Left cardiac atrium (tissue), 4 donors: ENCODE measurements at places on chromosomes 2 and 18. TPM values are rescaled to one million over a fixed set of nuclear protein-coding genes. Genes with fewer than 3 reads are reported as not detected.
A peak's percentile ranks its signal among the peaks of the same experiment; 100 is the strongest.

- no peak for DNase-seq
These were observed 15.7 kb upstream of the LYPD6 start for GRCh38 chr2:149314687-149315086.

- DNase-seq: no peak
These were observed 59.9 kb downstream of the PTPRM start for GRCh38 chr18:7626922-7627440.

- DNase-seq: no peak
These were observed 18.3 kb downstream of the RAB12 start for GRCh38 chr18:8627540-8627939.

DNA sequence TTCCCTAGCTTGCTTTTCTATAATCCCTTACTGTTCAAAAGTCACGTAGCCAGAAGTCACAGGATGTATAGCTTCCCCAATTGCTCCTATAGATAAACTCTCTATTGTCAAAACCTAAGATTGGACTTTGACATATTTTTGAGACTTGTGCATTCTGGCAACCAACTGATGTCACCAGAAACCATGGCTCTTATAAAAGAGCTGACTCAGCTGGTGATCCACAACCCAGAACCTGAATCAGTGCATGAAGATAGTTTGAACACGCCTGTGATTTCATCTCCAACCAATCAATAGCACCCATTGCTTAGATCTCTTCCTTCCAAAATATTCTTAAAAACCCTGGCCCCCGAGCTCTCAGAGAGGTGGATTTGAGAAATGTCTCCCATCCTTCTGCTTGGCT lies 639.9 kb upstream of the PIK3C3 start:
- no peak for DNase-seq

DNA sequence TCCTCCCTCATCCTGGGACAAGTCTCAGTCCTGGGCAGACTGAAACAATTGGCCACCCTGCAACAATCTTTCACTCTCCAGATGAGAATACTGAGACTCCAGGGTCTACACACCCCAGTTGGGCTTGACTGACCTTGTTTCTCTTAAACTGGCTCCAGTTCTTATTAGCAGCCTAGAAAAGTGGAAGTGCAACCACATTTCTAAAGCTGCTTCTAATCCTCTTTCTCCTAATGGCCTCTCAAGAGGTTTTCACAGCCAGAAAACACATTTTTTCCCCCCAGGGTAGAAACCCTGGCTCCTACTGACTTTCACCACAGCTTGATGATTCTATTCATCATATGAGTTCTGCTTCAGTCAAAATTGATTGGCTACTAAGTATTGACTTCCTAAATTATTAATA lies 45.8 kb downstream of the SLC4A5 start:
- DNase-seq: no peak

GRCh38 chr2:65731476-65731875 lies 299.1 kb upstream of the SPRED2 start:
- no peak for DNase-seq

DNA sequence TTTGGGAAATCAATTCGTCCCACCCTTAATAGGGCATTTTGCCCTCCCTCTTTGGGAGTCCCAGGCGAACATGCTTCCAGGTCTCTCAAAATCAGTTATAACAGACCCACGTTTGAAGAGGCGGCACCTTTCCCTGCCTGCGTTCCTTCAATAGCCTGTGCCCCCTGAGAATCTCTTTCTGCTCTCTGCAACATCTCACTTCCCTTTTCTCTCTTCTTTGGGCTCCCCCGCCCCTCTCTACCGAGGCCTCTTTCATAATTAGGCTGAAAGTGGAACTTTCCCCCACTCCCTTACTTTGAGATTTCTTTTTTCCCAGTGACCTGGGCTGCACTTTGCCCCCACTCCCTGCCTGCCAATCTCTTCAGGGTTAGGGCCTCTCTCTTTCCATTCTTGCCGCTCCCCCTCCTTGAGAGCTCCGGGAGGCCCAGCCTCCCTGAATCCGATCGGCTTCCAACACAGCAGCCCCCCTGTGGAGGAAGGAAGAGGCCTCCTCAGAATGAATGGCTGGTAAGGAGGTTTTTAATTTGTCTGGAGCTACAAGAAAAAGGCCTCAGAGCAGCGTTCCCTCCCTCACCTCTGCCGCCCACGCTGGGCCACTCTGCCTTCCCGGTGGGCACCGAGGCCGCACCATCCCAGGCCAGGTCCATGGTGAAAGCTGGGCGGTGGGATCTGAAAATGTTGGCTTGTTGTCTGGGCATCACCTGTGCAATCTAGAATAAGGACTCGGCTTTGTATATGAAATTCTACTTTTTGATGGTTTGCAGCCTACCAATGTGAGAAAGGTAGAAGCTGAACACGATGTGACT lies 162.6 kb upstream of the SIX3 start:
- no peak for DNase-seq

DNA sequence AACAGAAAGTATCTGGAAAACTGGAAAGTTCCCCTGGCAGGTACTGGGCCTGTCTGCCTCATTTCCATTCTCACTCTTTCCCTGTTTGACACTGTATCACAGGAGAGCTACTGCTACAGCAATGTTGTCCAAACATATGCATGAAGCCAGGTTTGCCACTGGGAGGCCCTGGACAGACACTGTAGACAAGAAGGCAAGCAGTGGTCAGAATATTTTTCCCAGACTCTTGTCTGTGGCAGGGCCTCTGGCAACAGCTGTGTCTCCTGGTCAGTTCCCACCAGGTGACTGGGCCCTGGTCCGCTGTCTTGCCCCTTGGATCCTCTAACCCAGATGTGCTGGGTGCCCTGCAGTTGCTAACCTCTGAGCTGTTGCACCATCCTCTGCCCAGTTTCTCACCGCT lies 178.9 kb upstream of the FANCL start:
- DNase-seq: no peak

GRCh38 chr2:126656431-126657147 lies 631 bp downstream of the GYPC start:
- DNase-seq: peak; percentile 59

DNA sequence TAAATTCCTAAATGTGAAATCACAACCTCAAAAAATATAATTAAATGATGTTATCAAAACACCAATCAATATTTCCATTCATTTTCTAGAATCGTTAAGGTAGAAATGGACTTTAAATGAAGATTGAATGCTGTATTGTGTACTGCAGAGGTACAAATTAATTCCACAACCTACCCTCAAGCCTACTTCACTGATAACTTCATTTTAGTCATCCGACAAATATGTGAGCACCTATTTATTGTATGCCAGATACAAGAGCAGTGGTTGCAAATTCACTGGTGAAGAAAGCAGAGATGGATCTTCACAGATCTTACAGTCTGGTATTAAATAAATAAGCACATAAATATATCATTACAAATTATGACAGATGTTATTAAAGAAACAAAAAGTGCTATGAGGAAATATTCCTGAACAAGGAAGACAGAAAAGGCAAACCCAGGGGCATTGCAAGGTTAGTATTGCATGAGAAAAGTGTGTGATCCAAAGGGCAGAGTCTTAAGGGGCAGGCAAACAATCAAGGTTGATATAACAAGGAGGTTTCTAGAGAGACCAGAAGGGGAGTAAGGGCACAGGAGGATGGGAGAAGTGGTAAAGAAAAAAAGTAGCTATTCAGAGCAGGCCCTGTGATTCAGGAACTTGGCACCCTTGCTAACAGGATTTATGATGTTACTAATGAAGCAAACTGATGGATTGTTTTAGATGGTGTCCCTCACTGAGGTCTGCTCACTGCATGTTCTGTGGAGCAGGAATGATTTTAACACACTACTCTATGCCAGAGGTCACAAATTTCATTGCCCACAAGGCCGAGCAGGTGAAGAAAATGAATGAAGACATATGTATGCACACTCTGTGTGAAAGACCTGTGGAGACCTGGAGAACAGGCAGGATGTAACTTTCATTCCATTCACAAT lies 128.0 kb upstream of the CCDC150 start:
- DNase-seq: no peak

- no peak for DNase-seq
These were observed 18.5 kb downstream of the RRM2 start for GRCh38 chr2:10140841-10141610.

GRCh38 chr2:204453730-204454167 lies 91.5 kb upstream of the PARD3B start:
- peak; percentile 33 for DNase-seq

- no peak for DNase-seq
These were observed 183.2 kb downstream of the EPHA4 start for GRCh38 chr2:221388891-221389290.

DNA sequence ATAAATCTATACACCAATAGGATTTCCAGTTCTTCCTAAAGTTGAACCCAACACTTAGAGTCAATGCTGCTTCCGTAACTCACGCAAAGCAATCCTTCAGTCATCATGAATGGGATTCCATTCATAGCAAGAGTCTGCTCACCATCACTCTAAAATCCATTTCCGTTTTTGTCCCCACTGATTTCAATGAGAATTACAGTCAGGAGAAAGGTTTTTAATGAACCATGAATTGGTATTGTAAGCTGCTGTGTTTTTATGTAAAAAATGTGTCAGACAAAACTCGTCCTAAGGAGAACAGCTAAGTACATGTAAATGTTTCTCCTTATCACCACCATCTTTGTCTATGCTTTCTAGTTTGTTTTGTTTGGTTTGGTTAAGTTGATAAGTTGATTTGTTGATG lies 391.5 kb downstream of the IRS1 start:
- DNase-seq: no peak

DNA sequence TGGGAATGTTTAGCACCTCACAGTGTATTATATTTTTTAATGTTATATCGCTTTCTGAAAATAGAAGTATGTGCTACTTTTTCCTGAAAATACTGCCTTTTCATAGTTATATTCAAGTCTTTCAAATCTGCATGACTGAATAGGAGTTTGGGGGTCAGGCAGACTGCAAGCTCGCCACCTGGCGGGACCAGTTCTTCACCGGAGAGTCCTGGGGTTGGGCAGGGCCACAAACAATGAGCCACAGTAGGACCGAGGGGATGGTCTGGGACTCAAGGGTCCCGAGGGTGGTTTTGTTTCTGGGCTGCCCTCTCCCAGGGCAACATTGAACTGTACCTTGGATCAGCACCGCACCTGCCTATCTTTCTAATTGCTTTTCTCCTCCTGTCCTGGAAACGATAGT lies 70.6 kb downstream of the VWA3B start:
- DNase-seq: no peak

DNA sequence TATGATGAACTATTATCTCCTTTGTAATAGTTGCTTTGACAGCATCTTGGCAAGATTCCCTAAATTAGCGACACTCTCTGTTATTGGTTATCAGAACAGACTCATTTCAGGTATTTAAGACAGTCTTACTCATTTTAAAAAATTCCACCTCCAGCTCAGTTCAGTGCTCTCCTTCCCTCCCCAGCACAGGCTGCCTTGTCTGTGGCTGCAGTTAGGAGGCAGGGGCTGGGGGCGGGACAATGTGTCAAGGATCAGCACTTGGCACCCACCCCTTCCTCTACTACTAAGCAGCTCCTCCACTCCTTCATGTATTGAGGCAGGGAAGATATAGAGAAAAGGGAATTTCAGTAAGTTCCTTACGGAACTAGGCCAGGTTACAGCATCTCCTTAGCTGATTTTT lies 85.0 kb downstream of the VSNL1 start:
- DNase-seq: no peak

GRCh38 chr2:160932960-160933359 lies 227.3 kb upstream of the TANK start:
- DNase-seq: no peak

DNA sequence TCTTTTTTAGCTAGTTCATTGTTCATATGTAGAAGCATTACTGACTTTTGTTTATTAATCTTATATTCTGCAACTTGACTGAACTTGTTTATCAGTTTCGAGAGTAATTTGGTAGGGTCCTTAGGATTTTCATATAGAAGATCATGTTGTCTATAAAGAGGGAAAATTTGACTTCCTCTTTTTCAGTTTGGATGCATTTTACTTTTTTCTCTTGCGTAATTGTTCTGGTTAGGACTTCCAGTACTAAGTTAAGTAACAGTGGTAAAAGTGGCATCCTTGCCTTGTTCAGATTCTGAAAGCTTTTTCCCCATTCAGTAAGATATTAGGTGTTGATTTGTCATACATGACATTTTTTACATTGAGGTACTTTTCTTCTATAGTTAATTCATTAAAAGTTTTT lies 726.0 kb downstream of the KCNJ3 start:
- no peak for DNase-seq

GRCh38 chr2:1742681-1743395 lies 1.5 kb downstream of the PXDN start:
- peak; percentile 78 for DNase-seq

The REG1A gene
- total RNA-seq: not detected

The ST6GAL2 gene
- 1.7 TPM for total RNA-seq

The DNAJC5G gene
- total RNA-seq: 0.71 TPM

The AFF3 gene
- total RNA-seq: 22.8 TPM

The RNF25 gene
- total RNA-seq: 13.6 TPM

The ZDBF2 gene
- 8.5 TPM for total RNA-seq

The GPR35 gene
- total RNA-seq: 1.3 TPM

The TMEM17 gene
- total RNA-seq: 1.3 TPM

The HOXD9 gene
- 0.13 TPM for total RNA-seq

The PROKR1 gene
- total RNA-seq: 0.12 TPM

The CEP76 gene
- total RNA-seq: 3.9 TPM

The CCDC141 gene
- total RNA-seq: 79.4 TPM
